ENCODE measurements at places on chromosomes 1 and 21. TPM values are rescaled to one million over a fixed set of nuclear protein-coding genes. Genes with fewer than 3 reads are reported as not detected.

The FRRS1 gene
- total RNA-seq, result 14.3 TPM

The CD5L gene
- total RNA-seq, result not detected

- H3K4me3 ChIP-seq, result no peak overlapping the region
- no peak overlapping the region for H3K27ac ChIP-seq
- H3K4me1 ChIP-seq, result no peaks in the 10 kb centered on the region
- H3K36me3 ChIP-seq, result no peaks in the 10 kb centered on the region
Observed at GRCh38 chr1:206482611-206483010, 12.3 kb downstream of the IKBKE start.

DNA sequence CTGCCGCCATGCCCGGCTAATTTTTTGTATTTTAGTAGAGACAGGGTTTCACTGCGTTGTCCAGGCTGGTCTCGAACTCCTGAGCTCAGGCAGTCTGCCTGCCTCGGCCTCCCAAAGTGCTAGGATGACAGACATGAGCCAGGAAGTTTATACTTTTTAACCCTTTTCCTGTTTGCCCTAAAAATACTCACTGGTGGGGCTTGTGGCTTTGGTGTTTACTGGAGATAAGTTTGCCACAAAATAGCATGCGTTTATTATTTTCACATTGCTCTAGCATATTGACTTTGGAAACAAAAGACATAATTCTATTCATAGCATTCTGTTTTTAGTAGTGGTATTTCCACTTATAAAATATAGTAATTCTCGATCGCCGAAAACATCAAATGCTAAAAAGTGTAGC is 19.8 kb upstream of the GTF2B start:
- DNase-seq, result no peak
- no peaks in the 10 kb centered on the region for H3K4me1 ChIP-seq
- H3K27me3 ChIP-seq, result no peaks in the 10 kb centered on the region
- no peak overlapping the region for H3K4me3 ChIP-seq

- no peaks in the 10 kb centered on the region for H3K36me3 ChIP-seq
- H3K4me3 ChIP-seq, result no peak overlapping the region
- no peaks in the 10 kb centered on the region for H3K27me3 ChIP-seq
- no peak for DNase-seq
Observed at GRCh38 chr1:200960236-200960947, 63.1 kb downstream of the KIF21B start.

- no peaks in the 10 kb centered on the region for H3K36me3 ChIP-seq
- H3K27me3 ChIP-seq, result no peaks in the 10 kb centered on the region
- no peak for DNase-seq
Observed at GRCh38 chr1:230747127-230747730, at the start of gene CAPN9. Gene CAPN9, plus strand, starts transcription at chr1:230747388. Its CDS starts 109 bp downstream, at chr1:230747497.

- no peaks in the 10 kb centered on the region for H3K36me3 ChIP-seq
- DNase-seq, result no peak
- no peak overlapping the region for H3K27ac ChIP-seq
- no peaks in the 10 kb centered on the region for H3K4me1 ChIP-seq
Observed at GRCh38 chr21:14071902-14072734, 138.6 kb downstream of the LIPI start.

All from ovary (tissue), 10 donors.